ENCODE measurements at places on chromosomes 12 and 14.

DNA sequence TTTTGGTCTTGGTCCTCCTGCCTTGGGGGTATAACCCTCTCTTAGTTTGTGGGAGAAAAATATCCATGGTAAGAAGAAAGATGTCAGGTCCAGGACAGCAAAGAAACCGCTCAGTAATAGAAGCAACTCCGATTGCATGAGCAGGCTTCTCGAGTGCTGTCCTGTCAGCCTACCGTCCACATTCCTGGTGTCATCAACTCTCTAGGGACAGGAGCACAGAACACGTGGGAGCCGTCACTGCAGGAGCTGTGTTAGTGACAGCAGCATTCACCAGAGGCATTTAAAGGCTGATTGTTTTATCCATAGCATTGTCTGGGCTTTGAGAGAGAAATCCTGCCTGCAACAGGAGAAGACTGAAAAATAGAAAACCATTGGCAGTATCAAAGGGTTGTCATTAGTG is 244.2 kb downstream of the CACNA1C start:
- no peak for DNase-seq

DNA sequence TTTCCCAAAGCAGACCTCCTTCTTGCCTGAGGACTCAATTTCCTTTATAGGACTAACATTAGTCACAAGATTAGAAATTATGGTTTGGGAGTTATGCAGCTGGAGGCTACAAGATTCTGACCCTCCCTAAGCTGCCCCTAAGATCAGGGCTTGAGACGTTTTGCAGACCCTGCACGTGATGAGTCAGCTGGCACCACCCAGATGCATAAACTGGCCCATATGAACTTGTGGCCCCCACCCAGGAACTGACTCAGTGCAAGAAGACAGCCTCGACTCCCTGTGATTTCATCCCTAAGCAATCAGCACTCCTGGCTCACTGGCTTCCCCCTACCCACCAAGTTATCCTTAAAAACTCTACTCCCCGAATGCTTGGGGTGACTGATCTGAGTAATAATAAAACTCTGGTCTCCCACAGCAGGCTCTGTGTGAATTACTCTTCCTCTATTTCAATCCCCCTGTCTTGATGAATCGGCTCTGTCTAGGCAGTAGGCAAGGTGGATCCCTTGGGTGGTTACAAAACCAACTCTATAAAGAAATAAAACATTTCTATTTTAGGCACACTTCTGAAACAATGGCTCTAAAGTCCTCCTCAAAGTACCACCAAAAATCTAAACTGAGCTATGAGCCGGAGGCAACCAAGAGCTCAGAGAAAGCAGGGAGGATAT is 233.4 kb downstream of the TMEM132D start:
- no peak for DNase-seq

DNA sequence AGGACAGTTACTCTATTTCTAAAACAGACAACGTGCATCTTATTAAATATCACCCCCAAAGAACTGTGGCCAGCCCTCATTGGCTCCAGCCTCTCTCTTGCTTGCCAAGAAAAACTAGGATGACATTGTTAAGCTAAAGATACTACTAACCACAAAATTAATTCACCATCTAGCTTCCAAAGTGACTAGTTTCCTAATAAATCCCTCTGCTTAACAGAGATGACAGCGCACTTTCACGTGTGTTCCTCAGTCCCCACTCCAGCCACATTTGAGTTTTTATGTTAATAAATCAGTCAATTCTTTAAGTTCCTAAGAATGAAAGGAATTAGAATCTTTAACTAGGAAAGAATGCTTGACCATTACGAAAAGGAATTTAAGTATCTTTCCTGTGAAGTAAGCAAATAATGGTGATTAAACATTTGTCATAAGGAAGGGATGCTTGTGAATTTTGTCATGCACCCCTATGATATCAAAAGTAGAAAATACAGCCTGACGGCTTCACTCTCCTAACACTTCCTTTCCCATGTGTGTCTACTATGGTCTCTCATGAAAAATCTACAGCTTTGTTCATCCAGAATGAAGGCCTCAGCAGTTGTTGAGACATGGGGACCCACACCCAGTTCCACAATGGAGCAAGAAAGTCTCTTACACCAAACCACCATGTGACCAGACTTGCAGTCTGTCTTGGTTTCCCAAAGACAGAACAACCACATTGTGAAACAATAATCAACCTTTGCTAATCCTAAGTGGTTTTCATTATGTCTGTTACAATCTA is 8.1 kb downstream of the CORO1C start:
- no peak for DNase-seq

DNA sequence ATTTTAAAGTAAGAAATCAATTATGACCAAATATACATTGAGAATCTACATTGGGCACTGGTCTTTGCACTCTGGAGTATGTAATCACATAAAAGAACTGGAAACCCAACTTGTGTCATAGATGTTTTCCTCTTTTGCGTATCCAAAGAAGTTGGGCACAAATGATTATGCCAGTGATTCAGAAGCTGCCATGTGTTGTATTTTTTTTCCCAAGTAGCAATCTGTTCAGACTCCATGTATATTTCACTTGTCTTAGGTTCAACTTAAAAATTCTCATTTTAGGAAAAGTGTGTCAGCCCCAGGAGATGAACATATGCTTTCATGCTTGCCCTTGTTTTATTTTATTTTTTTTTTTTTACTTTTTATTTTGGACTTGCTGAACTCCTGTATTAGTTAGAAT is 441.5 kb downstream of the PDZRN4 start:
- no peak for DNase-seq

DNA sequence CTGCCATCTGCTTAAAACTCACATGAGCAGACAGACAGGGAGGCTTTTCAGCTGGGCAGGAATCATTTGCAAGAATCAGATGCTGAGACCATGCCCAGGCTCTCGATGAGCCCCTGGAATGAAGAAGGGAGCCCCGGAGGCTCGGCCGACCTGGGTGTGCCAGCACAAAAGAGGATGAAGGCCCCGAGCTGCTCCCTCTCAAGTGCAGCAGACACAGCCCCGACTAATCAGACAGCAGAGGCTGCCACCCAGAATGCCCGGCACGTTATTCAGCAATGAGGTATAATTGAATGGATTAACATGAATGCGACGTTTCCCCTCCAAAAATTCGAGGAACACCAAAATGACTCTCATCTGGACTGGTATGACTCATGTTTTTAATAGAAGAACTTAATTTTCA is 58.9 kb downstream of the BCL11B start:
- DNase-seq = no peak

- DNase-seq = no peak
Measured at GRCh38 chr14:100325958-100326357, 2.8 kb downstream of the SLC25A47 start.

Data from stimulated activated CD8-positive, alpha-beta memory T cell treated with anti-CD3 and anti-CD28 coated beads, Interleukin-7, amount 100 ng/mL, for 24 hours (primary cell).